ENCODE measurements at places on chromosomes 2 and 18.

DNA sequence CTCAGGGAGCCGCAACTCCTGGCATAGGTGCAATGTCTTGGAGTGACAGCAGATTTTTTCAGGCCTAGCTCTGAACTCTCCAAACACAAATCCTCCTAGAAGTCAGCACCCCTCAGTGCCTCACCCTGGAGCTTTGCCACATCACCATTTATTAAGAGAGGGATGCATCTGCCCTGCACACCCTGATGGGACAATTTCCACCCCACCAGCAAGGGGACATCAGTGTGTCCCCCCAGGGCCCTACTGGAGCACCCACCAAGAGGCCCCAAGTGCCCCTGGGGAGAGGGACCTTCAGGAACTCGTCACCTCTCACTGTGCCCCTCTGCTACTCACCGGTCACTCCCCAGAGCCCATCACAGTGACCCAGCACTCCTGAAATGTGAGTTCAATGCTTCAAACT, 144.7 kb downstream of the NDUFA10 start:
- DNase-seq, result no peak

DNA sequence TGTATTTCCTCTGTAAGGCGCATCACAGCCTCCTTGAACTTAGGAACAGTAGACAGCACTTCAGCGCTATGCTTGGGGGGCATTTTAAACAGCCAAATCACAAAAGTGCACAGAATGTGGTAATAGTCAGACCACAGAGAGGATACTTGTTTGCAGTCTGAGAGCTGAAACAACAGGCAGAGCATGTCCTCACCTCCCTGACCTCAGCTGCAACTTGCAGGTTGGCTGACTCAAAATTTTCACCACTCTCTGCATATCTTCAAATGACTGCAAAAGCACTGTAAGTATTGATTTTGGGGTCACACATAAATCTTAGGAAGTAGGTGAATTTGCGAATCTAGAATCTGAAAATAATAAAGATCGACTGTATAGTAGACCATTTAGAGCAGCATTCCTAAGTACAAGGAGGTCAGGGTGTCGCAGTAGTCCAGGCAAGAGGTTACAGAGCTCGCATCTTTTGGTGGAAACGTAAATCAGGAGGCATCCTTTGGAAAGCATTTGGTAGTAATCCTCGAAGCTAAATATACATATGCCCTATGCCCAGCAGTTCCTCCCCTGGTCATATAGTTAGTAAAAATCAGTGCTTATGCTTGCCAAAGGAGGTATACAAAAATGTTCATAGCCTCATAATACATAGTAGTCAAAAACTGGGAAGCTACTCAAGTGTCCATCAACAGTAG, 108.2 kb upstream of the MYCN start:
- no peak for DNase-seq

- DNase-seq, result no peak
Observed at GRCh38 chr18:47944972-47945852, 14.8 kb upstream of the SMAD2 start.

DNA sequence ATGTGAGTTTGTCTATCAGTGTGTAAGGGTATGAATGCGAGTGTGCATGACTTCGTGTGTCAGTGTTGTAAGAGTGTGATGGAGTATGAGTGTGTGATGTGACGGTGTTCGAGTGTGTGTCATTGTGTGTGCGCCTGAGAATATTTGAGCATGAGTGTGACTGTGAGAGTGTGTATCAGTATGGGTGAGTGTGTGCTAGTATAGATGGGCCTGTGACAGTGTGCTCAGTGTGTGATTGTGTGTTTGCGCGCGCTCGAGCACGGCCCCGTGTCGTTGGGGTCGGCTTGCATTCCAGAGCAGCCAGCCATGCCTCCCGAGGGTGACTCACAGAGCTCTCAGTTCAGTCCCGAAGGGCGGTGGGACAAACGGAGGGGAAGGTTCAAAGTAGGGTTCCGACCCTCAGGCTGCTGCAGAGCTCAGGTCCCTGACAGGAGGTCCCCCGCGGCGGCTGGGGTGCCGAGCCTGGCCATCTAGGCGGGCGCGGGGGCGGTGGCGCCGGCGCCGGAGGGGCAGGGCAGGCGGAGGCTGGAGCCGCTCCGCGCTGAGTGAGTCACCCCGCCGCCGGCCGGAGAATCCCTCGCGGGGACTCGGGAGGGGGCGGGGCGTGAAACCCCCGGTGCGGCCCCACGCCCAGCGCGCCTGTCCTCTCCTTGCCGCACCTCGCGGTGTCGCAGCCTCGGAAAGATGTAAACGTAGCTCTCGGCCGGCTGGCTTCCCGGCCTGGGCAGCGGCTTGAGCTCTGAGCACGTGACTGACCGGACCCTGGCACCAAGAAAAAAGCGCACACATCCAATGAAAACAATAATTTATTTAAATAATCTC, 3.8 kb downstream of the DLX2 start:
- no peak for DNase-seq

DNA sequence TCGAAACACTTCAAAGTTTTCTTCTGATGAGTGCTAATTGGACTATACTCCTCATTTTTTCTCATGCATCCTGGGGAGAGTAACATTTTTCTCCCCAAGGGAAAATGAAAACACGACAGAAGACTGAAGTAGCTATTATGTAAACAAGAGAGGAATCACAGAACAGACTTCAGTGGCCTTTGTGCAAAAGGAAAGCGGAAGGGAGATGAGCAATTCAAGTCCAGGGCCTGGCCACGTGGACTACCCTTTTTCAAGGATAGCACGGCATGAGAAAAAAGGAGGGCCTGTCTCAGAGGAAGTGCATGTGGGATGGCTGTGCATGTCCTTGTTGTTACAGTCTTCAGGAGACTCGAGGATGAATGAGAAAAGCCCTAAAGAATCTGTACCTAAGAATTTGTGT, 43.8 kb upstream of the KCNE4 start:
- no peak for DNase-seq

DNA sequence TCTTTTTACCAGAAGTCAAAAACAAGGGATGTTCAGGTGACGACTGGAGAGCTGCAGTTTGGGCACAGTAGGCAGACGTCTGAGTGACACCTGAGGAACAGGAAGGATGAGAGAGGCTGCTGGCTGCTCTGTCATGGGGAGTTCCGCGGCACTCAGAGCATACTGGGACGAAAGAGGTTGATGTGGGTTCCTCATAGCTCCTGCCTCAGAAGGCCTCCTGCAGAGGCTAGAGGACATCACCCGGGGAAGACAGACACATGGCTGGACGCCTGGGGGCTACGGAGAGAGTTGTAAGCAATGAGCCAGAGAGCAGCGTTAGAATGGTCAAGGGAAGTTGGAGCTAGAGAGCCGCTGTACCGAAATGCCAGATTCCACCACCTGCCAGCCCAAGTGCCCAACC, 45.1 kb upstream of the GLI2 start:
- DNase-seq, result no peak

- DNase-seq, result no peak
Observed at GRCh38 chr2:41129988-41130387, 678.1 kb upstream of the SLC8A1 start.

GRCh38 chr18:9055185-9055584, 47.3 kb upstream of the NDUFV2 start:
- no peak for DNase-seq

- DNase-seq, result no peak
Observed at GRCh38 chr2:75379476-75380210, 180.3 kb upstream of the TACR1 start.

GRCh38 chr2:74945788-74946331, 12.6 kb upstream of the POLE4 start:
- DNase-seq, result no peak

GRCh38 chr2:109322111-109322510, 193.1 kb downstream of the SH3RF3 start:
- no peak for DNase-seq

- DNase-seq, result no peak
Observed at GRCh38 chr2:173373290-173373689, 18.6 kb downstream of the CDCA7 start.

- DNase-seq, result no peak
Observed at GRCh38 chr2:101751875-101752619, 54.5 kb downstream of the MAP4K4 start.

- no peak for DNase-seq
Observed at GRCh38 chr2:149364839-149365238, 34.5 kb downstream of the LYPD6 start.

DNA sequence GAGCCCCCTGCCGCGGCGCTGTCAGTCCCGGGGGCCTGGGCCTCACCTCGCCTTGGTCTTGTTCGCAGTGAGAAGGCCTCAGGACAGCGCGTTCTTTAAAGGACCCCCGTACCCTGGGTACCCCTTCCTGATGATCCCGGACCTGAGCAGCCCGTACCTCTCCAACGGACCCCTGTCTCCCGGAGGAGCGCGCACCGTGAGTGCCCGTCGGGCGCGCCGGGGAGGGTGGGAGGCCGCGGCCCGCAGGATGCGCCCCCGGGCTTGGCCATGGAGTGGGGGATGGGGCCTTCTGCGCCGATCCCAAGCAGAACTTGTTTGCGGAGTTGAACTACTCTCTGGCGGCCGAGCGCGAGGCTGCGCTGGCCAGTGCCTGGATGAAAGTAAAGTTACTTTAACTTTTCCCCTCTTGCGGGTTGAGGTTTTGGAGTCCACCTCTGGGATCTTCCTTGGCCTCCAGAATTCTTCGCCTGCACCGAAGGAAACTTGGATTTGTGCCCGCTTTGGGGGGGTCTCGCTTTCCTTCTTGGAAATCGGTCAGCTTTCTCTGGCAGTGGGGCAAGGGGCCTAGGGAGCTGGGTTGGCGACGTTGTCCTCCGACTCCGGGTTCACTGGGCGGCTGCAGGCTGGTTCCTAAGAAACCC, 1.2 kb downstream of the TCF7L1 start:
- no peak for DNase-seq

- no peak for DNase-seq
Observed at GRCh38 chr2:215883799-215884198, 129.6 kb downstream of the MREG start.

- no peak for DNase-seq
Observed at GRCh38 chr2:1800716-1801388, 56.5 kb upstream of the PXDN start.

DNA sequence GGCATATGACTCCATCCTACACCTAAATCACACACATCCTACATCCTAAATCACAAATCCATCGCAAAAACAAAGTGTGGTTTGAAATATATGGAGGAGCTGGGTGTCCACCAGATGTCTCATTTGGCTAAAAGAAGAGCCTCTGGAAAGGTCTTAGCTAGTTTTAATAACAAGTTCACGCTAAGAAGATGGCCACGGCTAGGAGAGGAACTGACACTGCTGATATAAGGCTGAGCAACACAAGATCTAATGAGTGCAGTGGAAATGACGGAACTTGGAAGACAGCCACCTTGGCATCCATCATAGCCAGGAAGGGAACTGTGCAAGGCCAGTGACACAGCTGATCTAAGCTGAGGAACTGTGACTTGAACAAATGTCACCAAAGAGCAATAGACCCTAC, 60.0 kb upstream of the AGAP1 start:
- DNase-seq, result no peak

DNA sequence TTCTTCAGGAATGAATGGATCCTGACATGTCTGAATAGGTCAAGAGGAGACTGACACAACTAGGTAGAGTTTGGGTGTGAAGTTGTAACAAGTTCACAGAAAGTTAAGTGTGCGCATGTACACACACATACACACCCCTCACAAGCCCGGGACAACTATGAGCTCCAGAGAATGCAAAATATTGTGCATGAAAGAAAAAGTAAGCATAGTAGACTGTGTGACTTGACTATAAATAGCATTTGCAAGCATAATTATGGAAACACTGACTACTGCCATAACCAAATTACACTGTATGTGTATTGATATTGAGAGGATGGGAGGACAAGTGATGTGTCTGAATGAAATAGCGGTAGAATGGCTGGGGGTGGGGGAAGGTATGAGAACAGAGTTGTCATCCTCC, 157.1 kb upstream of the NCK2 start:
- no peak for DNase-seq

- DNase-seq, result no peak
Observed at GRCh38 chr2:106160786-106161261, 33.3 kb downstream of the UXS1 start.

- no peak for DNase-seq
Observed at GRCh38 chr18:43877616-43878321, 600.5 kb upstream of the SYT4 start.

- DNase-seq, result no peak
Observed at GRCh38 chr2:14927021-14927564, 294.6 kb downstream of the LRATD1 start.

DNA sequence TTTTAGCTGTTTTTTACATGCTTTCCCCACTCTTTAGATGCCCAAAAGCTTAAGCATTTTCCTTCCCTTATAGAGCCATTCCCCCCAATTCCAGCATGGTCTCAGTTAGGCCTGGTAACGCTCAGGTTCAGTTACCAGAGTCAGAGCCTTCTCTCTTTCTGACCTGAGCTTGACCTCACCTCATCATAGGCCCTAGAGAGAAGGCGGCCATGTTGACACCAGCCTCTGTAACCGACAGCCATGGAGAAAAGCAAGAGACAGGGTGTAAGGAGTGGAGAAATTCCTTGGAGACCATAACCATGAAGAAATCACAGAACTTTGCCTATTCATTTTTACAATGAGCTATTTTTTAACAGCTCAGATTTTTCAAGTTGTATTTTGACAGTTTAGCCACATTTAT, 99.4 kb downstream of the RTN4 start:
- no peak for DNase-seq

DNA sequence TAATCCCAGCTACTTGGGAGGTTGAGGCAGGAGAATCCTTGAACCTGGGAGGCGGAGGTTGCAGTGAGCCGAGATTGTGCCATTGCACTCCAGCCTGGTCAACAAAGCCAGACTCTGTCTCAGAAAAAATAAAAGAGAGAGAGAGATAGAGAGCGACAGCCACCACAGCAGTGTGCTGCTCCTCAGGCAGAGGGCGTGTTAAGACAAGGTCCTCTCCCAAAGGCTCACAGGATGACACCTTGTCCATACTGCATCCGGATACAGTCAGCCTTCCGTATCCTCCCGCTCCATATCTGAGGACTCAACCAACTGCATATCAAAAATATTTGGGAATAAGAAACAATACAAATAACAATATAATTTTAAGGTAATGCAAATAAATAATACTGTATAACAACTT, 20.1 kb downstream of the ARL4C start:
- no peak for DNase-seq

DNA sequence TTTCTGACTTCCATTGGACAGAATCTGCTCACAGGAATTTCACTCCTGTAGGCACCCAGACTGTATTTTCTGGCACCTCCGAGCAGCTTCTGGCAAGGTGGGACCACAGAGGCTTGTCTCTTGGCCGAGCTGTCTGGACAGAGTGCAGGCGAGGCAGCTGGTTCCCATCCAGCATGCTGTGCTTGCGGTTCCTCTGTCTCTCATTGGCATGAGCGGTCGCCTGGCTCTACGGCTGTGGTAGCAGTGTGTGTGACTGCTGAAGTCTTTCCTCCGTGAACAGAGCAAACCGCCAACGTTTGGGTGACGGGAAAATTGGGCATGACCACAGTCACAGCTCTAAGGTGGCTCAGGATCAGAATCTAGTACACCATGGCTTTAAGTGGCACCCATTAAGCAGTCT, 411.7 kb upstream of the NETO1 start:
- no peak for DNase-seq

DNA sequence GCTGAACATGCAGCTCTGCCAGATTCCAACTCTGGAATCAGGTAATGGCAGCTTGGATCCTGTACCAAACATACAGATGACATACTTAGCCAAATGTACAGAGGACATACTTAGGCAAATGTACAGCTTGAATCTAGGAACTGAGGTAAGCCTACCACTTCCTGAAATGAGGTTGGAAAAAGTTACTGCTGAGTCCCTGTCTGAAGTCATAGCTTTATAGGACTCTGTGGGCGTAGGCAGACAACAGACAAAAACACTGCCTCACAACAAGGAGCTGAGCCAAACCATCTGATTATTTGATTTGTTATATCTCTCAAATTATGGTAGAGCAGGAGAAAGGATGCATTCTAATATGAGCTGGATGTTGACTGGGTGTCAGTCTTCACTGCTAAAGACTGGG, 290.2 kb upstream of the TCF4 start:
- DNase-seq, result no peak

- no peak for DNase-seq
Observed at GRCh38 chr18:26971409-26971808, 105.9 kb upstream of the AQP4 start.
